ENCODE measurements at places on chromosomes 2 and 18. TPM values are rescaled to one million over a fixed set of nuclear protein-coding genes. Genes with fewer than 3 reads are reported as not detected.

DNA sequence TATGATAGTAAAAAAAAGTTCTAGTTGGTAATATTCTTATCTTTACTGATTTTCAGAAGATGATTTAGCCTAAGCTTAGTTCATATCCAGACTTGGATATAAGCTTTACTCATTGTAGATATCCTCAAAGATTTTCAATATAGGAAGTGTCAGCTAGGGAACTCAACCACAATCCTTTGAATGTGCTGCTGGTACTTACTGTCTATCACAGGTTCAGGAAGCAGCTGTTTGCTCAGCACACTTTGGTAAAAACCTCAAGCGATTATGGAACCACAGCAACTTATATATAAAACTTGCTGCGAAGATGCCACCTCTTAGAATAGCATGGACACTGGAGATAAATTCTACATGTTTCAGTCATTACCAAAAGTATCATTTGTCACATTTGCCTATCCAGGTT lies 60.1 kb upstream of the TNFRSF11A start:
- H3K4me3 ChIP-seq = no peak overlapping the region
- no peaks in the 10 kb centered on the region for H3K27me3 ChIP-seq
- peaks cover 3% of the 10 kb centered on the region for H3K4me1 ChIP-seq
- DNase-seq = no peak
- H3K27ac ChIP-seq = no peak overlapping the region

DNA sequence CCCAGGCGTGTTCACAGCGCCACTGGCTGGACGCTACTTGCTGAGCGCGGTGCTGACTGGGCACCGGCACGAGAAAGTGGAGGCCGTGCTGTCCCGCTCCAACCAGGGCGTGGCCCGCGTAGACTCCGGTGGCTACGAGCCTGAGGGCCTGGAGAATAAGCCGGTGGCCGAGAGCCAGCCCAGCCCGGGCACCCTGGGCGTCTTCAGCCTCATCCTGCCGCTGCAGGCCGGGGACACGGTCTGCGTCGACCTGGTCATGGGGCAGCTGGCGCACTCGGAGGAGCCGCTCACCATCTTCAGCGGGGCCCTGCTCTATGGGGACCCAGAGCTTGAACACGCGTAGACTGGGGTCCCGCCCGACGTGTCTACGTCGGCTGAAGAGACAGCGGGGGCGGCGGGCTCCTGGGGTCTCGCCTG lies 891 bp upstream of the KHK start:
- DNase-seq = peak; percentile 82
- H3K4me3 ChIP-seq = peak overlapping the region; percentile 90
- no peaks in the 10 kb centered on the region for H3K27me3 ChIP-seq
- peaks cover 35% of the 10 kb centered on the region for H3K4me1 ChIP-seq
- no peaks in the 10 kb centered on the region for H3K36me3 ChIP-seq
- H3K27ac ChIP-seq = peak overlapping the region; percentile 78

The SKOR2 gene
- not detected for total RNA-seq

GRCh38 chr2:98445683-98446581 lies 1.3 kb downstream of the INPP4A start:
- peak overlapping the region; percentile 91 for H3K27ac ChIP-seq
- peaks cover 6% of the 10 kb centered on the region for H3K36me3 ChIP-seq
- H3K4me3 ChIP-seq = peak overlapping the region; percentile 89
- H3K27me3 ChIP-seq = no peaks in the 10 kb centered on the region

- peaks cover 5% of the 10 kb centered on the region for H3K36me3 ChIP-seq
- peaks cover 37% of the 10 kb centered on the region for H3K27me3 ChIP-seq
- DNase-seq = peak; percentile 77
- peak overlapping the region; percentile 40 for H3K4me3 ChIP-seq
These were observed 3.4 kb downstream of the ACVR1C start for GRCh38 chr2:157625296-157625695.

DNA sequence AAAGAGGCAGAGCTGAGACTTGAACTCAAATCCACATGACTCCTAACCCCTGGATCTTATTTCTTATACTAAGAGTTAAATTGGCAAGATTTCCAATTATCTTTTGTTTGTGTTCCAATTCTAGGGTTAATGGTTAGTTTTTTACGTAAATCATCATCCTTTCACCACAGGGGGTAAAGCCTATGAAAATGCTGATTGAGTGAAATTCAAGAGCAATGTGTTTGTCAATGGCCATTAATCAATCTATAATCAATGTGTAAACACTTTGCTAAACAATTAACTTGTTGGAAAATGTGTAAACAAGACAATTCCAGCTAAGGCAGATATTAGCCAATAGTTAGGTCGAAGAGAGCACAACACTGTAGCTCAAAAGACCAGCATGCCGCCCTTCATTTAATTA lies 376.5 kb upstream of the ACVR2A start:
- DNase-seq = no peak
- H3K27ac ChIP-seq = no peak overlapping the region
- no peaks in the 10 kb centered on the region for H3K36me3 ChIP-seq
- H3K27me3 ChIP-seq = no peaks in the 10 kb centered on the region
- no peak overlapping the region for H3K4me3 ChIP-seq
- peaks cover 3% of the 10 kb centered on the region for H3K4me1 ChIP-seq

The NEURL3 gene
- 1.2 TPM for total RNA-seq

The UPP2 gene
- not detected for total RNA-seq

GRCh38 chr2:142075826-142076225 lies 55.0 kb downstream of the LRP1B start:
- H3K36me3 ChIP-seq = no peaks in the 10 kb centered on the region
- H3K27ac ChIP-seq = no peak overlapping the region
- H3K4me3 ChIP-seq = no peak overlapping the region
- no peaks in the 10 kb centered on the region for H3K27me3 ChIP-seq
- DNase-seq = no peak

- no peaks in the 10 kb centered on the region for H3K27me3 ChIP-seq
- no peak overlapping the region for H3K27ac ChIP-seq
- no peak overlapping the region for H3K4me3 ChIP-seq
- no peaks in the 10 kb centered on the region for H3K4me1 ChIP-seq
These were observed 50.3 kb downstream of the DSC3 start for GRCh38 chr18:30992231-30992630.

The RAB31 gene
- total RNA-seq = not detected

- H3K4me3 ChIP-seq = peak overlapping the region; percentile 26
- DNase-seq = no peak
- H3K36me3 ChIP-seq = peaks cover 9% of the 10 kb centered on the region
- H3K27ac ChIP-seq = no peak overlapping the region
- no peaks in the 10 kb centered on the region for H3K27me3 ChIP-seq
- peaks cover 30% of the 10 kb centered on the region for H3K4me1 ChIP-seq
These were observed 818 bp upstream of the CCDC141 start for GRCh38 chr2:179050755-179051154.

DNA sequence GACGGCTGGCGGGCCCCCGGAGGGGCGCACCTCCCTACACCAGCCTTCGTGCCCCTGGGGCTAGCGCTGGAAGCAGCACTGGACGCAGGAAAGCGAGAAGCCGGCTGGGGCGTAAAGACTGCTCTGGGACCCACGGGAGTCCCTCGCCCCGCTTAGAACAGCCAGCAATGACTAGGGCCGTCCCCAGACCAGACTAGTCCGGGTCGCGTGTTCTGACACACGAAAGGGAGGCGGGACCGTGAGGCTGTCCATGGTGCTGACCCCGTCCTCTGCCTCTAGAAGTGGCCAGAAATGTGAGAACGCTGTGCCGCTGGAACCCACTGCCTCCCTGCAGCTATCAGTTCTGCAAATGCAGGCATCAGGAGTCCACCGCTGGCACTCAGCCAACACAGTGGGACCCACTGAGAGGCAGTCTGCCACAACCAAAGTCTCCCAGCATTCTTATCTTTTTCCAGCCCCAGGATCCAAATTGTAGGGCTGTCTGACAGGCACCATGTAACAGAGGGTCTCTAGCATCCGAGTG lies at the start of gene UCN:
Gene UCN (minus strand): TSS at position 87 of the 523 bp plus-strand sequence. CDS start 550 bp downstream, outside the sequence.
- no peak for DNase-seq
- peaks cover 19% of the 10 kb centered on the region for H3K27me3 ChIP-seq
- no peaks in the 10 kb centered on the region for H3K4me1 ChIP-seq
- H3K4me3 ChIP-seq = peak within 1 kb of the TSS; percentile 43

The SERPINB11 gene
- total RNA-seq = not detected

- no peak overlapping the region for H3K4me3 ChIP-seq
- H3K36me3 ChIP-seq = no peaks in the 10 kb centered on the region
- no peak overlapping the region for H3K27ac ChIP-seq
These were observed 103.3 kb upstream of the ID2 start for GRCh38 chr2:8578335-8579244.

DNA sequence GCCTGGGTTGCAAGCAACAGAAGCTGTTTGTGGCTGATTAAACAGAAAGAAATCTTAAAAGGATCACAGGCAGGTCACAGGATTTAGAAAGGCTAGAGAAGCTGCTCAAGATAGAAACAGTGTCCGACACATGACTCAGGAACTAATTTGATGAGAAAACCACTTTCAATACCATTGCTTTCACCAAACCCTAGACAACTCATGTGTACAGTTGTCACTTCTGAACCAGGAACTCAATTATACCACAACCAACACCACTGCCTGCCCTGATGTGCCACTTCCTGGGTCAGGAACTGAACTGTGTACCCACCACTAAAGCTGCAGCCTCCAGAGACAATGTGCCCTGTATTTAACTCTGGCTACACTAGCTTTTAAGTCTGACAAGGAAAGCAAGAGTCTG lies 56.0 kb downstream of the TMEM247 start:
- H3K4me3 ChIP-seq = peak overlapping the region; percentile 8
- peaks cover 4% of the 10 kb centered on the region for H3K27me3 ChIP-seq
- peak; percentile 72 for DNase-seq
- peaks cover 27% of the 10 kb centered on the region for H3K4me1 ChIP-seq
- H3K27ac ChIP-seq = no peak overlapping the region
- peaks cover 3% of the 10 kb centered on the region for H3K36me3 ChIP-seq

DNA sequence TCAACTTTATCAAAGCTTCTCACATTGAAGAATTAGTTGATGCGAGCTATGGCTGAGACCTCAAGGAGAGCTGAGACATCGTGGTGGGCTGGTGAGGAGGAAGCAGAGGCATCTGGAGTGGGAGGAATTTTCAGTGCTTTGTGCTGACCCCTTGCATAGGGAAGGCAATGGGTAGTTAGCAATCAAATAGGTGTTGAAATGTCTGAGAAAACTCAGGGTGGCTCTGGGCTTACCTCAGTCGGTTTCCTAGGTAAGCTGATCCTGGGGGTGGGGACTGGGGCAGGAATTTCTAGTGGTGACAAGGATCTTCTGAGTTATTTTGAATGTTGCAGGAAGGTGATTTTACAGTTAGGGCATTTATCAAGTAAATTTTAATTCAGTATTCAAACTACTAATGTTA lies 20.7 kb upstream of the DPP10 start:
- H3K4me1 ChIP-seq = no peaks in the 10 kb centered on the region
- no peak overlapping the region for H3K4me3 ChIP-seq
- no peaks in the 10 kb centered on the region for H3K27me3 ChIP-seq
- no peaks in the 10 kb centered on the region for H3K36me3 ChIP-seq
- H3K27ac ChIP-seq = no peak overlapping the region
- DNase-seq = no peak

The AFF3 gene
- 5.7 TPM for total RNA-seq

DNA sequence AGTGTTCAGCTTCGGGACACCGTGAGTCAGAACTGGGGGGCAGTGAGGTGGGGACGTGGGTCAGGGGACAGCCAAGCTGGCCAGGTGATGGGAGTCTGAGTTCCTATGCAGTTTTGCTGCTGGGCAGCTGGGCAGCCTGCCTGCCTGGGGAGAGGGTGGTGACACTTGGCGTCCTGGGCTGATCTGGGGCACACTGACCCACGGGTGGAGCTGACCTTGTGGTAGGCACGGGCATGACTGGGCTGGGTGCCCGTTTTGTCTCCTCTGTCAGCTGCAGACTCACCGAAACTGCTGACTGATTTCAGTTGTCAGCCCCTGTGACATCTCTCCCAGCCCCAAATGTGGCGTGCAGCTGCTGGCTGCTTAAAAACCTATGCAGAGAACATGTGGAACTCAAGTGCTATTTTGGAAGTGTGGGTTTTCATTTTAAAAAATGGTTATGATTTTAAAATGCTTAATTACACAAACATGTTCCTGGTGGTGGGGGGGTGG lies 32.6 kb upstream of the E2F6 start:
- no peak overlapping the region for H3K4me3 ChIP-seq
- H3K27ac ChIP-seq = no peak overlapping the region
- H3K36me3 ChIP-seq = no peaks in the 10 kb centered on the region
- peaks cover 12% of the 10 kb centered on the region for H3K27me3 ChIP-seq

The TSPYL6 gene
- total RNA-seq = not detected

GRCh38 chr2:34353509-34354113 lies 754.5 kb upstream of the FAM98A start:
- H3K27ac ChIP-seq = no peak overlapping the region
- no peaks in the 10 kb centered on the region for H3K4me1 ChIP-seq
- no peaks in the 10 kb centered on the region for H3K27me3 ChIP-seq
- no peak for DNase-seq
- no peak overlapping the region for H3K4me3 ChIP-seq
- H3K36me3 ChIP-seq = no peaks in the 10 kb centered on the region

DNA sequence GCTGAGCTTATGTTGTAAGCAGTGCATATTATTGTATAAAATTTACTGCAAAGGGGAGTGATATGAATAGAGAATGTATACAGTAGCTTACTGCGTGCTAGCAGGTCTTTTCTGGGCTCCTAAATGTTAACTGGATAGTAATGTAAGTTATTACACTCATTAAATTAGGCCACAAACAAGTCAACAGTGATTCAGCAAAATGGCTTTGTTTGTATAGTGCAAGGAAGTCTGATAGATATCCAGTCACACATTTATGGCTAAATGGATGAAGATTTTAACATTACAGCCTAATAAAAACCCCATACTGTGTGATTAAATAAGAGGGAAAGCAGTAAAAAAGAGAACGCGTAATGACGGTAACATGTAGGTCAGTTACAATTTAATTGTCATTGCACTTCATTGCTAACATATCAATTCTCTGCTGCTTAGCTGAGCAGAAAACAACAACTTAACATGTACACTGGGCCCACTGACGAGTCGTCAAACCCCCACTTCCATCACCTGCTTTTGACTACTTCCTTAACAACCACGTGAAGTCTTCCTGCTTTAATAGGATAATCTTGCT lies 665.0 kb upstream of the FANCL start:
- no peaks in the 10 kb centered on the region for H3K4me1 ChIP-seq
- H3K27me3 ChIP-seq = no peaks in the 10 kb centered on the region
- no peaks in the 10 kb centered on the region for H3K36me3 ChIP-seq
- no peak overlapping the region for H3K4me3 ChIP-seq
- H3K27ac ChIP-seq = no peak overlapping the region

DNA sequence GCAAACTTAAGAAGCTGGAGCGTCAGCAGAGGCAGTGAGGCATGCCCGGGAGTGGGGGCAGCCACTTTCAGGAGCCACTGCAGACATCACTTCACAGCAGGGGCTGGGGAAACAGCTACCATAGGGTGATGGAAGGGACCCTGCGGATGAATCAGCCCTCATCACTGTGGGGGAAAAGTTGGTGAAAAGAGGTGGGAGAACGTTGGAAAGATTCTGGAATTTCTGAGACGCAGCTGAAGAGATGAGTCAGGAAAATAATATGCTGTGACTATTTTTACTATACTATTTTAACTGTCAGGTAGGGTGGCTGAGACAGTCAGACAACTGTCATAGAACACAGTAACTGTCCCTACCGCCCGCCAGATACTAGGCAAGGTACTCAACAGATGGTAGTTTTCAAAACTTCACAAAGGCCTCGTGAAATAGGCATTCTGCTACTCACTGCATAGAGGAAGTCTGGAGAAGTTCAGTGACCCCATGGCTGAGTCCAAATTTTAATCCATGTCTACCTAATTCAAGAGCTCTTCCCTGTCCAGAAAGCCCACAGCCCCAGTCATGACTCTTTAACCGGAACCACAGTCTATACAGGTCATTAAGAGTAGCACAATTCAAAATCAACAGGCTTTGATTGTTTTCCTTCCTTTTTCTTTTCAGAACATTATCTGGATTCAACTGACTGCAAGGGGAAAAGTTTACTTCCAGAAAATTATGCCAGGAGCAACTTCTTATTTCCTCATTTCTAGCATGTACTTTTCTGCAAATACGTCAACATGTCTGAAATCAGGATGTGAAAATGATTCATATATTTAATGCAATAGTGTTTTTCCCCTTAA lies 39.3 kb upstream of the EPB41L3 start:
- no peak for DNase-seq
- H3K27me3 ChIP-seq = no peaks in the 10 kb centered on the region
- no peaks in the 10 kb centered on the region for H3K36me3 ChIP-seq
- no peaks in the 10 kb centered on the region for H3K4me1 ChIP-seq
- no peak overlapping the region for H3K27ac ChIP-seq
- no peak overlapping the region for H3K4me3 ChIP-seq

All from activated CD4-positive, alpha-beta T cell treated with anti-CD3 and anti-CD28 coated beads, Interleukin-2, amount 10 ng/mL, durations not matched to agents 24 days and 14 days (primary cell).